HFFc6 (cell line): ENCODE measurements at places on chromosomes 1 and 21. TPM values are rescaled to one million over a fixed set of nuclear protein-coding genes. Genes with fewer than 3 reads are reported as not detected.

Gene WDR64
- total RNA-seq = not detected in 2 replicates

Gene CD34
- total RNA-seq = 0.30 to 0.40 TPM (median 0.31 TPM) in 3 replicates

Gene IVL
- total RNA-seq = not detected in 3 replicates

Gene AGO4
- 3.9 to 6.9 TPM (median 4.3 TPM) in 3 replicates for total RNA-seq

Gene COL9A2
- total RNA-seq = 0.07 to 0.42 TPM (median 0.18 TPM) in 3 replicates

Gene NTMT2
- not detected in 2 replicates for total RNA-seq

DNA sequence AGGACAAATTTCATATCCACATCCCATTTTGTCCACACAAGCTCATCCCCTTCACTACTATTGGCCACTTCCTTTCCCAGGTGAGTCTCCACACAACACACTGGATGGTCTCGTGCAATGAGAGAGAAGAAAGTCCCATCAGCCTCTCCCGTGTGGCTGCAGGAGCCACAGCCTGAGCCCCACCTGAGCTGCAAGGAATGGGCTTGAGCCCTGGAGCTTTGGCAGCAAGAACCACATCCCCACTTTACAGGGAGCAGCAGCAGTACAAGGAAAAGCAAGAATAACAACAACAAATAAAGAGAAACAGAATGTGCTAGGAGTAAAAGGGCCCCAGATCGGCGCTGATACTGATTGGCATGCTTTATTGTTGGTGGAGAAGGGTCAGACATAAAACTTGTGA, 117.7 kb downstream of the TPTE start:
- DNase-seq = no peak

DNA sequence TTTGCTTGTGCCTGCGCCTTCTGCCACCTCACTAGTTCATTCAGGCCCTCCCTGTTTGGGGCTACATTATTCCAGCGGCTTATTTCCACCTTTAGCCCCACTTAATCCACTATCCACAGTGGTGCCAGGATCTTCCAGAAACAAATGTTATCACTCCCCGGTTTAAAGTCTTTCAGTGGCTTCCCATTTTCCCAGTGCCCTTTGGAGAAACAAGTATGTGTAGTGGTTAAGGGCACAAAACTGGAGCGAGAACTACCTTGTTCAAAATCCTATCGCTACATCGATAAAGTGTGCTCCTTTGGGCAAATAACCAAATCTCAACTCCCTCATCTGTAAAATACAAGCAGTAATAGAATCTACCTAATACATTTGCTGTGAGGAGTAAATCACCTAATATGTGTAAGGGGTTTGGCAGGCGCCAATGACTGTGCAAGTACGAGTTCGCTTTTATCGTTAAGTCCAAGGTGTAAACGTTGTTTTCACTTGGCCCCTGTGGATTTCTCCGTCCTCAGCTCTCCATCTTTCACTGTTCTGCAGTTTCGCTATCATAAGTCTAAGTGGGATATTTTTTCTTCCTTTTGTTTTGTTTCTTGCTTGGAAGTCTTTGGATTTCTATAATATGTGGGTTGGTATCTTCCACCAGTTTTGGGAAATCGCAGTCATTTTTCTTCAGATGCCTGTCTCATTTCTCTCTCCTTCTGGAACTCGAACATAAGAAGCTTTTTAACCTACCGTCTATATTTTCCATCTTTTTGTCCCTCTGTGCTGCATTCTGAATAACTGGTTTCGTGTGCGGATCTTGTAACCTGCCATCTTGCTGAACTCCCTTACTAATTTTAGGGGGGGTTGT, 844 bp upstream of the MEAF6 start:
- no peak for DNase-seq

DNA sequence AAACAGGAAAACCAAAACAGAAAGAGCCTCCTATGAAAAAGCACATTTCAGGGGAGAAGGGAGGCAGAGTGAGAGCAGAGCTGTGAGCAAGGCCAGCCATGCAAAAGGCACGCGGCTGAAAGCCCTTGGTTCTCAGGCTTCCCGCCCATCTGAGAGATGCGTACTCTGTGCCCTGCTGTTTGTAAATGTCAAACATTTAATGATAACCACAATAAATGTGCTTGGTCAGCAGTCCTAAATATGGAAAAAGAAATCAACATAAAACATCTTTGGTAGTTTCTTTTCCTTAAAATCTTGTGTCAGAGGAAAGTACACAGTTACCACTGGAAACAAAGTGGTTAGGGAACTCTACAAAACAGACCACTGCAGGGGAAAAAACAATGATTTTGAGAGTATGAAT, 283.1 kb downstream of the DSCAM start:
- DNase-seq = no peak

GRCh38 chr1:204408074-204408507, 3.5 kb downstream of the PPP1R15B start:
- peak; percentile 22 for DNase-seq

DNA sequence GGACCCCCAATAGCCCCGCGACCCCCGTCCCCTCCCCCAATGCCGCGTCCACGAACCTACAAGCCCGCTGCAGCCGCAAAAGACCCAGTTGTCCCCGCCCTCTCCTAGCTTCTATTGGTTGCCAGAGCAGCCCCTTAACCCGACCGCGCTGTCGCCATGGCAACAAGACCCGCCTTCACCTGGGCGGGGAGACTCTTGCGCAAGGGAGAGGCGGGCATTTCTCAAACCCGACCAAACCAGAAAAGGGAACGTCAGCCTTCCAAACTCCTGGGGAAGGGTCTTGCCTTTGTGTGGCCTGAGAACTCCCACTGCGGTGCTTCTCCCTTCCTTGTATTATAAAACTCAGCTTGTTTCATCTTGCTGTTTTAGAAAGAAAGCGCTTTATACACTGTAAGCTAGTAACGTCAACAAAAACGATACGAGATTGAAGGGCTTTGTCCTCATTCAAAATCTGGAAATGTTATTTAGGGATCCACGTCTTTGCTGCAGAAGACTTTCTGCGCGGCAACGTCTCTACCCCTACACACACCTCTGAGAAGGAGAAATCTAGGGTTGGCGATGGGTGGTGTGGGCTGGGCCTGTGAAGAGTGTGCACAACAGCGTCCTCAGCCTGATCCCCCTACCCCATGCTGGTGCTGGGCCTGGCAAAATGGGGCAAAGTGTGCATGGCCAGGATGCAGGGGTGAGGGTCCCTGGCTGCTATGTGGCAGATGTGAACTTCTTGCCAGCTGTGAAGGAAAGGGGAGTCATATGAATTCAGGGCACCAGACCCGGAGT, at the start of gene TMEM9:
Gene TMEM9, minus strand, starts transcription at position 86 of the 777 bp plus-strand sequence. CDS start 551 bp downstream, outside the sequence.
- peak; percentile 91 for DNase-seq

- DNase-seq = no peak
These were observed 83.4 kb downstream of the UROD start for GRCh38 chr1:45095450-45095849.

- DNase-seq = no peak
These were observed 50.3 kb downstream of the SLX9 start for GRCh38 chr21:44989943-44990780.

- no peak for DNase-seq
These were observed 54.4 kb upstream of the ADARB1 start for GRCh38 chr21:45019887-45020537.

DNA sequence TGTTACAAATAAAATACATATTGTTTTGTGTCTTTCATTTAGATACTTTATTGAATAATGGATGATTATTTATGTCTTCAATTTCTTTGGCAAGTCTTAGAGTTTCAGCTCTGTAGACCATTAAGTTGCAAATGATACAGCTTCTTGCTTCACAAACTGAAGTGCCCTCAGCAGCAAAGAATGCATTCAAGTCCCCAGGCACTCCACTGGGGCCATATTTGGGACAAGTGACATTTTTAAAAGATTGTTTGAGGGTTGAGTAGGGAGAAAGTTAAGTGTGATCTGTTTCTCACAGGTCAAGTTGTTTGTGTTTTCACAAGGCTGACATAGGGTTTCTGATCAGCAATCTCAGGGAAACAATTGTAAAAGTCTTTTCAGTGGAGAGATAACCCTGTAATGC, 400.7 kb downstream of the PLA2G4A start:
- no peak for DNase-seq

GRCh38 chr1:200733907-200734306, 4.8 kb upstream of the CAMSAP2 start:
- no peak for DNase-seq

- no peak for DNase-seq
These were observed 80.2 kb downstream of the ADSS2 start for GRCh38 chr1:244371242-244372141.

DNA sequence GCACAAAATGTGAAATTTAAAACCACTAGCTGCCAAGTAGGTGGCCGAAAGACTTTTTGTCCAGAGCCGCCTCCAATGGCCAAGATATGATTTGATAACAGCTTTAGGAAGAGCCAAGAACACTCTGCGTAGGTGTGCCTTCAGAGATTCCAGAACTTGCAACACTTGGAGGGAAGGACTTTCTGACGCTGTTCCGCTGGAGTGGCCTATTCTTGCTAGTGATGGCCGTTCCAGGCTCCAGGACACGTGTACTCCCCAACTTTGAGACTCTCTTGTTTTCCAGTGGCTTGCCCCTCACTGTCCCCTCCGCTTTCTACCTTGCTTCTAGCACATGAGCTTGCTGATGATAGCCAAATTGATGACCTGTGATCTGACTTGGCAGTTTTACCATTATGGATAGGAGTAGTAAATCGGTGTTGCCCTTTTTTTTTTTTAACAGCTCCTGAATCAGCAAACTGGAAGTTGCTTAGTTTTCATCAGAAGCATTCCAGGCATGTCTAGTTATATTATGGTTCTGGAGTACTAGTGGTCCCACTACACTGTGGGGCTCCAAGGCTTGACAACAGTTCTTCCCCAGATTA, 1.0 kb downstream of the PRDX6 start:
- DNase-seq = peak; percentile 63

DNA sequence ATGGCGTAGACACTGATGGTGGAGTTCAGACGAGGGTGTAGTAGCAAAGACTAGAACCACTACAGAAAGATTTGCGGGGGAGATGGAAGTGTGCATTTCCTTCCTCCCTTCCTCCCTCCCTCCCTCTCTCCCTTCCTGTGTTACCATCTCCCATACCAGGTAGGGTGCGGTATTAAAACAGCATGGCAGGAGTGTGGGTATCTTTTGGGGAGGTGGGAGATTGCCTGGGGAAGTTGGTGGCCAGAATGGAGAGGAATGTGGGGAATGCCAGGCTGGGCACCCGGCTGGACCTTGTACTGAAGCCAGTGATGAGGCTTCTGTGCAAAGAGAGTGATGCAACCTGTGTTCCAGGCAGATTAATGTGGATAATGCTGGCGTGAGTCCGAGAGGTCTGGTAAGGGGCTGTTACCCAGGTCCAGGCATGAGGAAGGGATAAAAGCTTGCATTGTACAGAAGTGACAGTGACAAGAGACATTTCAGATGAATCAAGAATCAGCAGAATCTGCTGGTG, 30.3 kb upstream of the PPP2R5A start:
- no peak for DNase-seq

- DNase-seq = peak; percentile 84
These were observed at the start of gene ROR1 for GRCh38 chr1:63773815-63774616. Gene ROR1 (plus strand): TSS chr1:63774017.

DNA sequence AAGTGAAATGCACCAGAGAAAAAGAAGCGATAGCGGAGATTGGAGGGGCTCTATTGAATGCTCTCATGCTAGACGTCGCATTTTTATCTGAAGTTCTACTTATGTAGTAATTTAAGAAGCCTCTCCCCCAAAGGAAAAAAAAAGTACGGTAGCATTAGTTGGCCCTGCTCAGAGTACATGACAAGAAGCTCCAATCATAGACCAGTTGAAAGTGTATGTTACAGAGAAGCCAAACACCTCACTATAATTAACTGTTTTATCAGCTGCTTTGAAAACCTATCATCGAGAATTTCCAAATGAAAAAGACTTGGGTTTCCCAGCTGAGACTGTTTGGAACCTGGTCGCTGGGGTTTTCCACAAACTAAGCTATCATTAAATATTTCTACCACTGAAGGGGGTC, 19.6 kb upstream of the OVAAL start:
- DNase-seq = no peak

DNA sequence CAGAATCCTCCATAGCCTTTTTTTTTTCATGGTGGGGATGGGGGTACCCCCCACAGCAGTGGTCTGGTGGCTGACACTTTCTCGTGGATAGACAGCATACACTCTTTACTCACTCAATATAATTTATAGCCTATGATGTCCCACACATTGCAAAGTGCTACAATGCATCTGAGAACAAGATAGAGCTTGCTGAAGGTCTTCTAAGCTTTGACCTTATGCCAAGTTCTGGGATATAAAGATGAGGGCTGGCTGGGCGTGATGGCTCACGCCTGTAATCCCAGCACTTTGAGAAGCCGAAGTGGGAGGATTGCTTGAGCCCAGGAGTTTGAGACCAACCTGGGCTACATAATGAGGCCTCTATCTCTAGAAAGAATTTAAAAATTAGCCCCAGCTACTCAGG, 78.0 kb downstream of the MPZL1 start:
- no peak for DNase-seq

DNA sequence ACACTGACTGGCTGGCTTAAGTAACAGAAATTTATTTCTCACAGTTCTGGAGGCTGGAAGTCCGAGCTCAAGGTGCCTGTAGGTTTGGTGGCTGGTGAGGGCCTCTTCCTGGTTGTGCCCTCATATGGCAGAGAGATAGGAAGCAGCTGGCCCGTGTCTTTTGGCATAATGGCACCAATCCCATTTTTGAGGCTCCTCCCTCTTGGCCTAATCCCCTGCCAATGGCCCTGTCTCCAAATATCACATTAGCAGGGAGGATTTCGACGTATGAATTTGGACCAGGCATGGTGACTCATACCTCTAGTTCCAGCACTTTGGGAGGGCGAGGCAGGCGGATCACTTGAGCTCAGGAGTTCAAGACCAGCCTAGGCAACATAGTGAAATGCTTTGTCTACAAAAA, 37.4 kb downstream of the AGPAT3 start:
- DNase-seq = no peak

GRCh38 chr1:203325418-203326091, 20.2 kb downstream of the BTG2 start:
- no peak for DNase-seq

DNA sequence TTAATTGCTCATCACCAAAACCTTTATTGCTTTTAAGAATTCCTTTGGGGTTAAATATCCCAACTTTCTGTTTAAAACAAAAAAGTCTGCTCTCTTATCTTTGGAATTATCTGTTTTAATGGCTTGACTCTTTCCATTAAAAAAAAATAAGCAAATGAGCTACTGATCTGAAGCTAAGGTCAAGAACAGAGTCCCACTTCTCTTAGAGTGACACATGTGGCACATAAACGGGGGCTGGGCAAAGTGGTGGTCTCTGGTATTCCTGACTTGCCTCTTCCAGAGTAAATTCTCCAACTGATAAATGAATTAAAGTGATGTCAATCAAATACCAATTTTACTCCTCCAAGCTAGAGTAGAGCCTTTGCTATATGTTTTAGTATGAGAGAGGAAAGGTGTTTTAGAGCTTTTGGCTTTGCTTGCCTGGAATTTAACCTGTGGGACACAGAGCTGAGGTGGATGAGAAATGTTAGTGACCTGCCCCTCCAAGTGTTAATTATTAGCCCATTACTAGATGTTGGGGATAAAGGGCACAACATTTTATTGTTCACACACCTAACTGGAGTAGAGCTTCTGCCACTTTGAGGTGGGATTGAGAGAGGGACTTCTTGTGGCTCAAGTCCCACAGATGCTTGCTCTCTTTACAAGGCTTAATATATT, 864.0 kb downstream of the LRRIQ3 start:
- no peak for DNase-seq

DNA sequence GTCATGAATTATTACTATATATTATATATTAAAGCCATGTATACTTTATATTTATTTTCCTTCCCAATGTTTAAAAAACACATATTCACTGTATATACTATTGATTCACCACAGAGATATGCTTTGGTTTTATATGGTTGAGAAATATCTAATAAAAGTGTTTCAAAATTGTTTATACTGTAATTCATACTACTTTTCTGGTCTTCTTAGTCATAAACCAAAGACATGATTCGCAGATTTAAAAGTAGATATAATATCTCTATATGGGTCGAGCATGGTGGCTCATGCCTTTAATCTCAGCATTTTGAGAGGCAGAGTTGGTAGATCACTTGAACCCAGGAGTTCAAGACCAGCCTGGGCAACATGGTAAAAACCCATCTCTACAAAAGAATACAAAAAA, 738.4 kb downstream of the USP25 start:
- peak; percentile 22 for DNase-seq
